ENCODE measurements at places on chromosomes 1 and 21.
A peak's percentile ranks its signal among the peaks of the same experiment; 100 is the strongest.

DNA sequence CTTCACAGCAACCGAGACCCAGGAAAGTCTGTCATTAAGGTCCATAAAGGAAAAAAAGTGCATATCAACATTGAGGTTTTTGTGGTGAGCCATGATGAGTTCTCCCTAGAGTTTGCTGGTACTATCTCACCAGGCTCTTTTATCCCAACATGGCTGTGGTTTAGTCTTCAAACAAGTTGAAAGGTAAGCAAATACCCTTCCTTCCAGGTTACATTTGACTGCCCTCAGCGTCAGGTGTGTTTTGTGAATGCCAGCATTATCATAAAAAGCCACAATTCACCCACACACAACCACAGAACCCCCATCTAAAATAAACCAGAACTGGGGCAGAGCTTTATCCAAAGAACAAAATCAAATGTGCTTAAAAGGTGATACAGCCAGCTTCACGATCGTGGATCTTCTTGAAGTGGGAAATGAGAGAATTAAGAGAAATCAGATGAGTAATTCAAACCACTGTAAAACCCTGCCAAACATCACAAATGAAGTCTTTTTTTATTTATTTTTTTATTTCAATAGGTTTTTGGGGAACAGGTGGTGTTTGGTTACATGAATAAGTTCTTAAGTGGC is 64.7 kb downstream of the SETD4 start:
- no peak for DNase-seq

DNA sequence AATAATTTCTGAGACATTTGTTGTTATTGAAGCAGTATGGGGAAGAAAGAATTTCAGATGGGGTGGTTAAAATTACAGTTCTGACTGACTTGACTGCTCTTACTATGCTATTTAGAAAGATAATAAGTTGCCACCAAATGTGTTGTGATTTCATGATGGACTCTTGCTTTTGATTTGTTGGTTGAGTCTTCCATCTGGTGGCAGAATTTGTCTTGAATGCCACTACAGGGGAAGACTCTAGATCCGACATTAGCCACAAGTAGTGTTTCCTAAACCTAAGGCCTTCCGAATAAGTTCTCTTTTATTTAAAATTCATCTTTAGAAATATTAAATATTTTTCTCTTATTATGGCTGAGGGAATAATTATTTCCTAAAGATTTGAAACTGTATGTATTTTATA is 190.9 kb upstream of the ADGRL4 start:
- no peak for DNase-seq

DNA sequence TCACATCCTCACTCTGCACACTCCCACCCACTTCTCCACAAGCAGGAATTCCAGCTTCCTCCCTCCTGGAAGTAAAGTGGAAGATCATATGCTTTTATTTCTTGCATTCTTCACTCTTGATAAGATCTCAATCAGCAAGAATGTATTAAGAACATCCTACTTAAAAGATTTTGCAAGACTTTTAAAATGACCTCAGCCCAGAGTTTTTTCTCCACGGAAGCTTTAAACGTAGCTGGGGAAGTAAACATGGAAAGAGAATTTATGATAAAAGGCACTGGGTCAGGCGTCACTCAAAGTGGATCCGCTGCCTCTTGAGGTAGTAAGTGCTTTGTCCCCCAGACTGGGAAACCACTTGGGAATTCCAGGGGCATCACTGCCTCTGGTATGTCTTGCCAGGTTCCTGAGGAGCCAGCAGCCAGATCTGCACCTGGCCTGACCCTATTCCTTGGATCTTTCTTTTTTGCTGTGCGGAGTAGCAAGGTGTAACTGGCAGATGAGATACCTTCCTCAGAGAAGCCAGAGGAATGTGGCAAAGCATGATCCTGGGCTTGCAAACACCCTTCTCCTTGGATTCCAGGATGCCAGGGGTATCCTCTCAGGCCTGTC is 33.9 kb downstream of the CDK18 start:
- no peak for DNase-seq

- peak; percentile 38 for DNase-seq
These were observed at the start of gene VANGL2 for GRCh38 chr1:160400223-160400645. Gene VANGL2, plus strand, starts transcription at chr1:160400564. Its CDS starts 15,274 bp downstream, at chr1:160415838.

DNA sequence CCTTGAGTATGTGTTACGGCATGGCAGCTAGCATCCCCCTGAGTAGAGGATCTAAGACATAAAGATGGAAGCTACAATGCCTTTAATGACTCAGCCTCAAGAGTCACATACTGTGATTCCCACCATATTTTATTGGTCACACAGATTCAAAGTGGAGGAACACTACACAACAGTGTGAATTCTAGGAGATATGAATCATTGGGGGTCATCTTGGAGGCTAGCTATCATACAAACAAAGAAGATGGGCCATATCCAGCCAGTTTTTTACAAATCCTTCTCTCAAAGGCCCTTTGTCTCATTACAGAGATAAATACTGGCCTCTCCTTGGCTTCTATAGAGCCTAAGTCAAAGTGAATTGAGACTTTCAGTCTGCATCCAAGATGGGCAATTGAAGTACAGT is 177.0 kb downstream of the TBX15 start:
- no peak for DNase-seq

- no peak for DNase-seq
These were observed 54.0 kb upstream of the ATP5PO start for GRCh38 chr21:33969581-33969980.

DNA sequence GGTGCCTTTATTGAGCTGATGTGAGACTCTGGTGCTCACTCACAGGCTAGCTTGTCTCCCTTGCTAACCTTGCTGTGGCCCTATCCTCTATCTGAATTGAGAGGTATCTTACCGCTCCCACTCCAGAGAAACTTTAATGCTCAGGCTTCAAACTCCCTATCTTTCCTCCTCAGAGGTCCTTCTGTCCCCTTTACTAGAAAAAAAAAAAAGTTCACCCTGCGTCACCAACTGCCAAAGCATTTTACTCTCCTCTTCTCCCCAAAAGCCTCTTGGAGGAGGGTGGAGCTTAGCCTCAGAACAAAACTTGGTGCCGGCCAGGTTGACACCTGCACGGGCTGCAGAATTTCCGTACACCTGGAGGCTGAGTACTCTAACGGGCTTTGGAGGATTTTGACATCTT is 55.1 kb downstream of the ATP2B4 start:
- no peak for DNase-seq

- no peak for DNase-seq
These were observed 11.3 kb upstream of the SYT6 start for GRCh38 chr1:114164840-114165543.

- no peak for DNase-seq
These were observed 70.2 kb downstream of the CCDC30 start for GRCh38 chr1:42533101-42533863.

GRCh38 chr1:39196244-39197215 is 8.0 kb upstream of the MACF1 start:
- DNase-seq: peak; percentile 88

DNA sequence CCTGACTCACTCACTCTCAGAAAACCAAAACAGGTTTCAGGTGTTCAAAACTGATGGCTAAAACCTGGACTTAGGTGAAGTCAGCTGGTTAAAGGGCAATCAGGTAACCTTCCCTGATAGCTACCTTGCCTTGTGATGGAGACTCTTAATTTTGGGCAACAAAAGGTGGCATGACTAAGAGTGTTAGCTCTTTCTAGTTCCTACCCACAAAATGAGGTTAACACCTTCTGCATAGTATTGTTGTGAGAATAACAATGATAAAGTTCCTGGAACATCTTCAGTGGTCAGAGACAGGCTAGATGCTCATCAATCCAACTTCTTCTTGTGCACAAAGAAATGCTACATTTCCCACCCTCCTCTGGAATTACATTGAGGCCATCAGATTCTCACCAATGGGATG is 214.8 kb downstream of the ZNF648 start:
- DNase-seq: no peak

DNA sequence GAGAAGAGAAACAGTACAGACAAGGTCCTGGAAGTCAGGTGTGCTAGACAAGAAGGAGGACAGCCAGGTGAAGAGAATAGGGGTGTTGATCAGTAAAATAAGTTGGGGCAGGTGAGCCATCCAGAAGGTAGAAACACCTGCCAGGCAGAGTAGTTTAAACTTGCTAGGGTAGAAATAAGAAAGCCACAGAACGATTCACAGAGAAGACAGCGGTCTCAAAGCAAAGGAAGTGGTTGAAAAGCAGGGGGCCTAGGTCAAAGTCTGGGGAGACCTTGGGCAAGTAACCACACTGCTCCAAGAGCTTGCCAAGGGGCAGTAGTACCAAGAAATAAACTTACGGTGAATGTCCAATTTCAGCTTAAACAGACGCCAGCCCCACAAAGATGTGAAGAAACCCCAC is 116.6 kb upstream of the PROX1 start:
- no peak for DNase-seq

GRCh38 chr1:47781171-47781959 is 215.8 kb downstream of the TRABD2B start:
- no peak for DNase-seq

DNA sequence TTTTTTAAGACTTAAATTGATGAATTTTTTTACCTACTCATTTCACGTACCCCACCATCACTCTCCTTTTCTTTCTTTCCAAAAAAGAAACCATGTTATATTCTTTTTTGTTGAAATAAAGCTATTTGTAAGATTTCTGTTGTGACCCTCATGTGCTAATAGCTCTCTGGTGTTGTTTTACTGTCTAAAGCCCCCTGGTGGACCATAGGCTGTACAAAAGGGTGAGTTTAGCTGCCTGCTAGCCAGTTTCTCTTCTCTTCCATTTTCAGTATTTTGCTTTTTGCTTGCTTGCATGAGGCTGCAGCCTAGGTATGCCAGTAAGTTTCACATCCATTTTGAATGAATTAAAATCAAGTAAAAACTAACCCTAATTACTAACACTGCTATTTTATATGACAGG is 15.6 kb upstream of the VAMP3 start:
- no peak for DNase-seq

- no peak for DNase-seq
These were observed 21.1 kb downstream of the ERRFI1 start for GRCh38 chr1:8004803-8005573.

DNA sequence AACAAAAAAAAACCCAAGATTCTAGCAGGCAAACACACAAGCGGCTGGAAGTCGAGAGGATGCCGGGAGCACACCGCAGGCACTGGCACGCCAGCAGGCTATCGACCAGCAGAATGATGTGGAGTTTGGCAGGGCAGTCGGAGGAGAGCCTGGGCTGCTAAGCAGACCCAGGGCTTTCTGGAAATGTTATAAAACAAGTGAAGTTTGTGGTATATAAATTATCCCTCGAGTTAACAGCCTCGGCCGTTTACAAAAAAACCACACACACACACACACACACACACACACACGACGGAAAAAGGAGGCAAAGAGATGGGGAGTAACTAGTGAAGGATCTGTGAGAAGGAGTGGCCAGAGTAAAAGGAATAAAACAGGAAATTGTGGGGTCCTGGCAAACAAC is 87.2 kb upstream of the IVNS1ABP start:
- DNase-seq: no peak

- no peak for DNase-seq
These were observed 295.0 kb downstream of the VAV3 start for GRCh38 chr1:107669996-107670395.

GRCh38 chr1:229661897-229662296 is 35.9 kb downstream of the URB2 start:
- DNase-seq: no peak

DNA sequence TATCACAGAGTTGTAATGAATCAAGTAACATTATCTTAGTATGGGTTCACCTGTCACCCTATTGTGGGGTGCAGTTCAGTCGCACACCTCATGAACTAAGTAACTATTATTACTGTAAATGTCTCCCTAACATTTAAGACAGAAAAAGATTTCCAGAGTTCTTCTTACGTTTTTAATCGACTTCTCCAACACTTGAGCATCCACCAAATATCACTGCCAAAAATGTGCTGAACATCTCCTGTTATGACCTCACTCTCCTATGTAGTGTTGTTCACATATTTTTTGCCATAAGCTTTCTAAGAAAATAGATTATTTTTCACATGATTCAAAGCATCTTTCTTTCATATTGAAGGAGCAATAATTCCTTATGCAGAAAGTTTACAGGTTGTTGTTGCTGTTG is 1.3 kb downstream of the TTLL7 start:
- DNase-seq: no peak

Data from CD4-positive, alpha-beta T cell treated with Interferon alpha-2 for 1 hour (primary cell).